Anterior cingulate cortex (tissue), 58 donors: ENCODE measurements at places on chromosomes 2 and 18.

DNA sequence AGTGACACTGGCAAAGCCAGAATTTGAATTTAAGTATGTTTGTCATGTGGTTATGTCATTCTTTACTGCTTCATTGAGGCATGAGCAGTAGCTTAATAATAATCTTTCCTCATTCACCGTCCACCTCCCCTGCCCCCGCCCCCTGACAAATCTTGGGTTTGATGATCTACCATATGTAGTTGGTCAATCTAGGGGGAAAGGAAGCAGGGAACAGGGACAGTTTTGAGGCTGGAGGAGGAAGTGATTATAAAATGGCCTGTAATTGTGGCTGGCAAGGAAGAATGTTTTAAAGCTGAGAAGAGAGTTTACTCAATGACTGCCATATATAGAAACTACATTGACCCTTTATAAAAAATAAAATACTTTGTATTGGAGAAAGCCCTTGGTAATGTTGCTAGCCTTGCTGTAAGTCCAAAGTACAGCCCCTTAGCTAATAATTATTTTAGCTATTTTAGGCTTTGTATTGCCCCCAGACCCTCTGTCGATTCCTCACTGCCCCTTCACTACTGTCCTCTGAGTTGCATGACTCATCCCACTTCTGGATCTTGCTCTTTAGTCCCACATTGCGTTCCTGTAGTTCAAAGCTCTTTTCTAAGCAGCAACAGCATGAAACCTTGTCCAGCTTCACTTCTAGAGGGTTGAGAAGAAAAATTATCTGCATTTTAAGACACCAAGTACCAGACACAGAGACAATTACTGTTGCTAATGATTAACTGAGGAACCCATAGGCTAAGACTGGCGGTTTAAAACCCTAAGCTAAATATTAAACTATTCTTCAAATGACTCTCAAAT is 38.4 kb downstream of the PELI1 start:
- DNase-seq: no peak

- no peak for DNase-seq
These were observed 683.8 kb downstream of the ERBB4 start for GRCh38 chr2:211854832-211855231.

- DNase-seq: no peak
These were observed 927.9 kb upstream of the ACVR2A start for GRCh38 chr2:146916914-146917313.

- DNase-seq: no peak
These were observed 138.9 kb upstream of the SETBP1 start for GRCh38 chr18:44541781-44542180.

GRCh38 chr2:68333931-68334330 is 14.2 kb upstream of the CNRIP1 start:
- no peak for DNase-seq

DNA sequence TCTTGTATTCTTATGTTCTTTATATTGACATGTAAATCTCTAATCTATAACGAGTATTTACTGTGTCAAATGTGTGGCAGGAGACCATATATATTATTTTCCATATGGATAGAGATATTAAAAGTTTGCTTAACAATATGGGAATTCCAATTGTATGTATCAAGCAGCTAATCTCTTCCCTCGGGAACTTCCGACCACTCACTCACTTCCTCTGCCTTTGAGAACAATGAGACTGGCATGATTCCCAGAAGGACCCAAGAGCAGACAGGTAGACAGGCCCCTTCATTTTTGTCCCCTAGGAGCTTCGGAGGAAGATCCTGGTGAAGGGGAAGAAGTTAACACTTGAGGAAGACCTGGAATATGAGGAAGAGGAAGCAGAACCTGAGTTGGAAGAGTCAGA is 24.1 kb downstream of the PLCD4 start:
- no peak for DNase-seq

- DNase-seq: no peak
These were observed 362.8 kb downstream of the FBXO15 start for GRCh38 chr18:73784853-73785252.

DNA sequence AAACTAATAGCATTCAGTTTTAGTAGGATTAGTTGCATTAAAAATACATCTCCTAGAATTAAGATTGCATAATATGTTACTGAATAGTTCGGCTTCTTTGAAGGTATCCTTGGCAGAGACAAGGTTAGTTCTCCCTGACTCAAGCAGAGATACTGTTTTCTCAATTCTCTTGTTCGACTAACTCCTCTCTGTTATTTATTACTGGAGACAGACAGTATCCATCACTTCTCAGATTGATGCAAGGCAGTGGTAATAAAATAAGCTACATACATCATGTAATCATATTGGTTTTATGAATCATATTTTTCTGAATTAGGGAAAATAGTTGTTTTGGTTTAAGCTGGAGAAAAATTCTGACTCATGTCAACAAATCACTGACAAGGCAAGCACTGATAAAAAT is 134.8 kb downstream of the SLC8A1 start:
- no peak for DNase-seq
